ENCODE measurements at places on chromosomes 3 and 15.

- DNase-seq: peak; percentile 55
Observed at GRCh38 chr3:123584284-123584987, 417 bp downstream of the HACD2 start.

DNA sequence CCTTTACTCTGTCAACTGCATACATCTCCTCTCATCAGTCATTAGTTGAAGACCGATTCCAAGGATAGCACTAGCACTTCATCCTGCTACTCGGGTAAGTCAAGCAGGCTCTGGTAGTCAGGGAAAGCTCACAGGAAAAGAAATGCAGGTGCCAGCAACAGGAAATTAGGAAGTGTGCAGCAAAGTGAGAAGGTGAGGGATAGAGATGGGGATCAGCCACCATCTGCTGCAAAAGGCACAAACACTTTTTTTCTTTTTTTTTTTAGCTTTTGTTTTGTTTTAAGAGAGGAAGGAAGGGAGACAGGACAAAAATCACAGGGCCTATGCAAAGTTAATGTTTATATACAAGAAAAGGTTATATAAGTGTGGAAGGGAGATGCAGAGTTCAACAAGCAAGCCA, 9.0 kb upstream of the BTLA start:
- no peak for DNase-seq

DNA sequence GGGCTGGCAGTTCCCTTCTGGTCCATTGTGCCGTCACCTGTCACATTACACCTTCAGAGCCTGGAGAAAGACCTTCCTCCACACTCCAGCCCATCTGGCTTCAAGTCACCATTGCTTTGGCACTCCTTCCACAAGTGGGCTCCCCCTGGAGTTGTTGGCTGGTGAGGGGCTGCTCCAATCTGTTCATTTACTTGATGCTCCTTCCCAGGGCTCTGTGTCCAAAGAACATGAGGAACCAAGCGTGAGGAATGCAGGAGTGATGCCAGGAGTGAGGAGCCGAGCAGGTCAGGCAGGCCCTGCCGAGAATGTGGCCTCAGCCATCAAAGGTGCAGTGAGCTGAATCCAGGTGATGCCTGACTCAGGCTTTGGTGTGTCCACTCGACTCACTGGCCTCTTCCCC, 57.2 kb downstream of the OXNAD1 start:
- DNase-seq: no peak

DNA sequence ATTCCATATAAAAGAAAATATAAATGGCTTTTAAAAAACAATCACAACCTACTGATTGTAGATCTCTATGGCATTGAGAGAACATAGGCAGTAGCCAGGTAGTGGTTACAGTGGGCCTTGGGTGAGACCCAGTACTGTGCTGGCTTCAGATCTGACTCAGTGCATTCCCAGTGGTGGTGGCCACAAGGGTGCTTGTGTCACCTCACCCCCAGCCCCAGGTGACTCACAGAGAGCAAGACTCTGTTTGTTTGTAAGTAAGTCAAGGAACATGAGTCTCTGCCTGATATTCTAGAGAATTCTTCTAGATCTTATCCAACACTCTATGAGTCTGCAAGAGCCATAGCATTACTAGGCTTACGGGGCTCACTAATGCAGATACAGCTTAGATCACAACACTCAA, 118.8 kb upstream of the AZI2 start:
- no peak for DNase-seq

DNA sequence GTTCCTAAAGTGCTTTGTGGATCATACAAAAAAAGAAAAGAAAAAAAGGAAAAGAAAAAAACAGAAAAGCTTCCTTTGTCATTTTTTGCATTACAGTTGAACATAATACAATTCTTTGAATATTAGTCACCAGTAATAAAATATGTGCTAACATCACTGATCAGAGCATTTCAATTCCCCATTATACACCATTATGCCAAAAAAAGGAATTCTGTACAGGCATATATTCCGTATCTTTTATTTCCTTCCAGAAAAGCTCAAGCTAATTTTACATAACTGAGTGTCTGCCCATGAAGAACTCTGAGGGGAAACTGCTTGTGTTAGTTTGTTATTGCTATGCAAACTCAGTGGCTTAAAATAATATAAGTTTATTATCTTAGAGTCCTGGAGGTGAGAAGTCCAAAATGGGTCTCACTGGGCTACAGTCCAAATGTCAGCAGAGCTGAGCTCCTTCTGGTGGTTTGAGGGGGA, 377.9 kb downstream of the GAP43 start:
- DNase-seq: no peak

DNA sequence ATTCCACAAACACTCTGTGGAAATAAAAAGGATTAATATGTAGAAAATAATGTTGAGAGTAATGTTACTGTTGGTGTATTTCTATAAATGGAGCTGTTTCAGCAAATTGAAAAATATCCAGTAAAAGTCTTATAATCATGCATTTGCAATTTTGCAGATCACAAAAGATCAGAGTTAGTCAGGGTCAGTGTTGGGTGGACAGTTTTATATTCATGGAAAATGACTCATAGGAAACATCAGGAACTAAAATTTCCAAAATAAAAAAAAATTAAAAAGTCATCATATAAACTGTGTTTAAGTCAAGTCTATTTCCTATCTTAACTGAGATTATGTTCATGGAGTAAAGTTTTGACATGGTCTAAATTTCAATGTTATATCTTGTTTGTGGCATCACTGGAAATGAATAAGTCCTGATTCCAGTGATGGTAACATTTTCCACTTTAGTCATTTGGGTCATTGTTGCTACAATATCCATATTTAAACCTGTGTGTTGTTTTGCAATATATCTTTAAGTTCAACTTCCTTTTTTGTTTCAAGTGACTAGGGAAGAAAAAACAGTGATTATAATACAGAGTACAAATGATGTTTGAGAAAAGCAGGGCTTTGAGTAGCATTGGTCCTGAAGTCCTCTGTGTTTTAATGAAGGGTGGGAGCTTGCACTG, 37.8 kb downstream of the MITF start:
- DNase-seq: no peak

- DNase-seq: no peak
Observed at GRCh38 chr15:54790693-54791092, 406.0 kb downstream of the RSL24D1 start.

DNA sequence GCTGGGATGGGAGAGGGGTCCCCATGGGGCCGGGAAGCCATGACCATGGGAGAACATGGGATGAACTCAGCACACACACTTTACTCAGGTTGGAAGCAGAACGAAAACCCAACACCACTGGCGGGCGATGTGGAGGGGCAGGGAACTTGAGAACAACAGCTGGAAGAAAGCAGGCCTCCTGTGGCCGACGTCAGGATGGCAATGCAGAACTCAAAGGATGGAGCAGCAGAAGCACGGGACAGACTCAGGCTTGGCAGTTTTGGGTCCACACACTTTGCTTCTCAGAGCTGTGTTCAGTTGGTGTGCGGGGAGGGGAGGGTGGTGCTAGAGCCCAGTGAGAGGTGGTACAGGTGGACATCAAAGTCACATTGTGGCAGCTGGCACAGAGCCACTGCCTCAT, 80.7 kb downstream of the SEC22A start:
- DNase-seq: no peak

DNA sequence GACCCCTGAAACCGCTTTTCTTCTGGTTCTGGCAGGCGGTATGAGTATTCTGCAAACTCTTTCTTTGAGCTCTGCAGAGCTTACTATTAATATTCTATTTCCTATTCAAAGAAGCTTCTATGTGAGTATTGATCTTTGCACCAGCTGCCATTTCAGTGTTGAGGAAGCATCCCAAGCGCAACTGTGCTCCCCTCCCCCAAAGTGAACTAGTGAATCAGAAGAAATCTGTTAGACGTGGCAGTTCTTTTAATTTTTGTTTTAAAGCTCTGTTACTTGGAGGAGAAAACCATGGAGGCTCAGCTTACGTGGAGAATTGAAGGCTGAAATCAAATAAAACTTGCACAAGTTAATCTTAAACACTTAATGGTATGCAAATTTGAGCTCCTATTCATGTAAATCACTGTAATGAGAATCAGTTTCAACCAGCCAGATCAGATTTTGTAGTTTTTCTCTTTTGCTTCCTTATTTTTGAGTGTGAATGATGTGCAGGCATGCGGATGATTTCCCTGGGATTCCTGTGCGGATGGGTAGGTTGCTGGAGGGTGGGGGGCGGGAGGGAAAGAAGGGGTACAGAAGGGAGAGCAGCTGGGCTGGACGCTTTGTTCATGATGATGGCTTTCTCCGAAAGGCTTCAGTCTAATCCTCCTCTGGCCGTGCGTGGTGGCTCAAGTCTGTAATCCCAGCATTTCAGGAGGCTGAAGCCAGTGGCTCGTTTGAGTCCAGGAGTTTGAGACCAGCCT, 16.1 kb upstream of the AGBL1 start:
- no peak for DNase-seq

DNA sequence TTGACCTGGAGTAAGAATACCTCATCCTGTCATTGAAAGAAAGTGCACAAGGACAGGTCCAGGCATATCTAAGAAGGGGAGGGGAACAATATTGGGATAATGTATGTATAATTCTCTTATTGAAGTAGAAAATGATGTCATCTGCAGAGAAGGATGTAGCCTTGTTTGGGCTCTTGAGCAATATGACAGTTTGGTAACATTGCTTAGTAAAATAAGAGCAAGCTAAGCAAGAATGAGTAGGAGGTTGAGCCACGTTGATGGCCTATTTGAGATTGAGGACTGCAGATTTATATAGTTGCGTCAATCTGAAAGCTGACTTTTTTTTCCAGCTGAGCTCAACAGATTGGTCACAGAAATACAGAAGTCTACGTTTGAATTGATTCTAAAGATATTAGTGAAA, 145.2 kb downstream of the FILIP1L start:
- no peak for DNase-seq

GRCh38 chr15:68552773-68553172, 26.0 kb upstream of the CORO2B start:
- DNase-seq: no peak

GRCh38 chr15:70017801-70018200, 79.9 kb downstream of the TLE3 start:
- no peak for DNase-seq

DNA sequence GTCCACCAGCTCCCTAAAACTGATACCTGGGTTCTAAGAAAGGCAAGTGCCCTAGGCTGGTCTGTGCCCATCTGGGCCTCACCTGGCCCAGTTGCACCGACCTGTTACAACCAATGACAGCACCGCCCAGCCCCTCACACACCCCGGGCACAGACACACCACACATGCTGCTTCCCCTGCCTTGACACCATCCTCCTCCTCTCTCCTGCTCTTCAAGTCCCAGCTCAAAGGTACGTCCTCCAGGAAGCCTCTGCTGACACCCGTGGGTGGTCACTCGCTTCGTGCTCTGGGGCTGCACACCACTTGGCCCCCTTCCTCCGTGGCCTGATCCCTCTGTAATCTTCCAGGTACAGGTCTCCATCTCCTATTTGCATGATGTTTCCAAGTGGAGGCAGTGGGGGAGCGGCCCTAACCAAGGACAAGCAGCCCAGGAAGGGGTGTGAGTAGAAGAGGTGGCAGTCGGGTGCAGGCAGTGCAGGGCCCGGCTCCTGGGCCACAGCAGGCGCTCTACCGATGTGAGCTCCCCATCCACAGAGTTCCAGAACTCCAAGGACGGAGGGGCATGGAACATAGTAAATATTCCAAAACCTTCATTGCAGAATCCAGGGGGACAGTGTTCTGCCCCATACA, 144.6 kb downstream of the NUP210 start:
- DNase-seq: no peak

GRCh38 chr15:47674586-47675232, 42.6 kb upstream of the SEMA6D start:
- no peak for DNase-seq

DNA sequence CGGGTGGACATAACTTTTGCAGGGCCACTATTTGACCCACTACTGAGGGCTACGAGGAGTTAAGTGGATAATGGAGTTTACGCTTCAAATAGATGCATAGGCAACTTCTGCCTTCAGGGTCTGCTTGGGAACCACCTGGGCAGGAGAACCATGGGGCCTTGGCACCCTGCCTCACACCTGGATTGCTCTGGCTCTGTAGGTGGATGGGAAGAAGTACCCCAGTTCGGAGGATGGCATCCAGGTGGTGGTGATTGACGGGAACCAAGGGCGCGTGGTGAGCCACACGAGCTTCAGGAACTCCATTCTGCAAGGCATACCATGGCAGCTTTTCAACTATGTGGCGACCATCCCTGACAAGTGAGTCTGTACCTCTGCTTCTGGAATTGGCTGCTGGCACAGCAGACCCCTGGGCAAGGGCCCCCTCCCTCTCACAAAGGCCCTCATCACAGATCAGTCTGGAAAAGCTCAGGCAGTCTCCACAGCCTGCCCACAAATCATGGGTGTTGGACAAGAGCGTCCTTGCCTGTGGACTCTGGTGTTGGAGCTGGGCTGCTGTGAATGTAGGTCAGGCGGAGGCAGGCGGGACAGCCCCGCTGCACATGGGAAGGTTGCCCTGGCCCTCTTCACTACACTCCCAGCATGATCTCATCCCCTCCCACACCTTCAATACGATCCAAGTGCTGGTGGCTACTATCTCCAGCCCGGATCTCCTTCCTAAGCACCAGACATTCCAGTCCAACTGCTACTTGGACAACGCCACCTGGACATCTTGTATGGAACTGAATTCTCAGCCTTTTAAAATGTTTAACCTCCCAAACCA, 46.7 kb downstream of the MESD start:
- no peak for DNase-seq

- DNase-seq: no peak
Observed at GRCh38 chr15:27480642-27481041, 509.7 kb downstream of the GABRG3 start.

GRCh38 chr15:72116731-72117485, 1.0 kb downstream of the MYO9A start:
- no peak for DNase-seq

DNA sequence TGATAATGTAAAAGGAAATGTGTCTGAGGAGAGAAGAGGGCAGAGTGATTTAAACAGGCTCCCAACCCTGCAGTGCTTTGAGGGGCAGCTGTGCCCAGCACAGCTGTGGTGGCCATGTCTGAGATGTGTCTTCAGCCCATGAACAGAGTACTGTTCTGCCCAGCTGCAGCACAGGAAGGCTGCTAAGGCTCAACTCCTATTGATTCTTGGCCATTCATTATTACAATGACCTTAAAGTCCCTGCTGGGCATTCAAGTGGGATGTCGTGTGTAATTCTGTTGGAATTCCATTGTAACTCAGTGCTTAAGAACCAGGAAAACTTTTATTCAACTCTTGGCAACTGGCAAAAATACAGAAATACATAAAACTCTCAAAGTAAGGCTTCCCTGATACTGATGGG, 229.3 kb downstream of the MCTP2 start:
- DNase-seq: no peak

DNA sequence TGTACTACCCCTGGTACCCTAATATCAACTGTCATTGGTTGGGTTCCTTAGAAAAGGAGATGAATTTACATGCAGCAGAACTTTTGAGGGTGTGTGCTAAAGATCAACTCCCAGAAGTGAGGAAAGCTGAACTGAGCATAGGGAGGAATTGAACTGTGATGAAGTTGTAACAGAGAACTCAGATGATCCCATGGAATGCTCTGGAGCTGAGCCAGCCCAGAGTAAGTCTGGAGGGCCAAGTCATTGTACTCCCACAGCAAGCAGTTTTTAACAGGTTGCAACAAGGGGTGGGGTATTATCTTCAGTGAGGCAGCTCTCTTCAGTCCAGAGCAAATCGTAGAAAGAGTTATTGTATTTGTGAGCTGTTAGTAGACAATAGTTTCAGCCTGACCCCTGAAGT, 572.3 kb downstream of the PYDC2 start:
- DNase-seq: no peak

All from activated naive CD8-positive, alpha-beta T cell treated with anti-CD3 and anti-CD28 coated beads, Interleukin-2, amount 50 U/mL, for 24 hours (primary cell).